ENCODE measurements at places on chromosomes 1 and 21.

- H3K27me3 ChIP-seq: no peaks in the 10 kb centered on the region
- no peaks in the 10 kb centered on the region for H3K4me1 ChIP-seq
- no peak overlapping the region for H3K27ac ChIP-seq
Observed at GRCh38 chr1:27166929-27167328, 12.0 kb upstream of the SLC9A1 start.

- no peak overlapping the region for H3K4me3 ChIP-seq
- no peaks in the 10 kb centered on the region for H3K36me3 ChIP-seq
- H3K4me1 ChIP-seq: no peaks in the 10 kb centered on the region
- no peak overlapping the region for H3K27ac ChIP-seq
- H3K27me3 ChIP-seq: no peaks in the 10 kb centered on the region
Observed at GRCh38 chr1:105684714-105685113, 1371.8 kb upstream of the PRMT6 start.

GRCh38 chr1:226373376-226373775 is 34.5 kb downstream of the PARP1 start:
- no peak overlapping the region for H3K4me3 ChIP-seq
- H3K27me3 ChIP-seq: no peaks in the 10 kb centered on the region
- no peaks in the 10 kb centered on the region for H3K36me3 ChIP-seq
- no peak for DNase-seq
- no peak overlapping the region for H3K27ac ChIP-seq

DNA sequence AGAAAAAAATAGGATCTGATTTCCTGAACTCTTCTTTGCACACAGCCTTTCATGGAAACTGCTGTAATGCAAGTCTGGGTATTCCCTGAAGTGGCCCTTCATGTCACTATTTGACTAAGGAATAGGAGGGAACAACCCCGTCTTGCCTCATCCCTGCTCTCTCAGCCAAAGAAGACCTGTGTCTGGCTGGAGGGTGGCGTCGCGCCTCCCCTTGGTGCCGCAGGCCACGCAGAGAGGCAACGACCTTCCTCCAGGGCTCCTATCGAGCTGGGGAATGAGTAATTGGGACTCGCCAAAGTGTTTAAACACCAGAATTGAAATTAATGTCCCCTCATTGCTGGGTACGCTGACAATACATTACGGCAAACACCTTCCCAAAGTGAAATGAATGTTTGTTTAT is 129.8 kb downstream of the PBX1 start:
- no peak overlapping the region for H3K27ac ChIP-seq
- no peaks in the 10 kb centered on the region for H3K36me3 ChIP-seq
- no peak for DNase-seq
- peaks cover 15% of the 10 kb centered on the region for H3K4me1 ChIP-seq

DNA sequence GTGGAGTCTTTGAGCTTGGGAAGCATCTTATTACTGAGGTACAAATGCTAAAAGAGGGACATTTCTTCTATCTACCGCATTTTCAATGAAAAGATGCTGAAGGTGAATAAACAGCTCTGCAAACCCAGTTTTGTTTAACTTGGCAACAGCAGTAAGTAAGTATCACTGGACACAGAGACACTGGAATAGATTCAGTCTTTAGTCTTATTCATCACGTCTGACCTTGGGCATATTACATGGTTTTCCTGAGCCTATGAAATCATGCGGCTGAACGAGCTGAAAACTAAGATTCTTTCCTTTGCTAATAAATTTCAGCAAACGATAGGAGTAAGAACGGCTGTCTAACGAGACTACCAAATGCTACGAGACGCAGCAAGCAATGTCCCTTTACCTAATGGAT is 207.4 kb downstream of the GABPA start:
- H3K27me3 ChIP-seq: no peaks in the 10 kb centered on the region
- H3K4me1 ChIP-seq: peaks cover 13% of the 10 kb centered on the region
- H3K27ac ChIP-seq: no peak overlapping the region
- no peaks in the 10 kb centered on the region for H3K36me3 ChIP-seq
- no peak for DNase-seq

DNA sequence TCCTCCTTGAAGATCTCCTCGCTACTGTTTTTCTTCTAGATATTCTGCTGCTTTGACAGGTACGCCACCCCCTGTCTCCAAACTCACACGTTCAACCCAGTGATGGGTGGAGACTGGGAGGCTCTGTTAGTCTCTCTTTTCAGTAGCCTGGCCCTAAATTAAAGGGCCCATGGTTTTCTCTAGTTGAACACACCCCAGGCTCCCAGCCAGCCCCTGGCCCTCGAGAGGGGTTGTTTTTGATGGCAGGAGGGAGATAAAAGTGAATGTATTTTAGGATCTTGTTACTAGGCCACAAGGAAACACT is 21.6 kb upstream of the CLDN14 start:
- H3K4me3 ChIP-seq: no peak overlapping the region
- no peaks in the 10 kb centered on the region for H3K27me3 ChIP-seq
- no peak overlapping the region for H3K27ac ChIP-seq
- no peak for DNase-seq
- peaks cover 24% of the 10 kb centered on the region for H3K4me1 ChIP-seq
- no peaks in the 10 kb centered on the region for H3K36me3 ChIP-seq

DNA sequence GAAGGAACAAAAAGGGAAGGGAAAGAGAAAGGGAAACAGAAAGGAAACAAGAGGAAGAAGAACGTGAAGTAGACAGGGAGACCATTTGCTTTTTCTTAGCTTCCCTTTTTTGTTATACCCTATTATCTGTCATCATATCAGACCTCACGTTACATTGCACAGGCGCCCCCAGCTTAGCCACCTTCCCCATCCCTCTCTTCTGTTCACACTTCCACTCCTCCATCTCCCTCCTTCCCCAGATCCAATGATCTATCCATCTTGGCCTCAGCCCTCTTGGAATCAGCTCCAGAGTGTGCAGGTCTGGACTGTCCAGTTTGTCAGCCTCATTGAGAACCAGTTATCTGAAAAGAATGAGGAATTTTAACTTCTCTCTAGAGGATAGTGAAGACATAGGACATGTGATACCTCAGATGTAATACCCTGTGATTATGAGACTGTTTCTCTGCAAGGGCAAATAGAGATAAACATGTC is 101.1 kb upstream of the ERRFI1 start:
- H3K4me1 ChIP-seq: peaks cover 4% of the 10 kb centered on the region
- DNase-seq: no peak
- H3K27ac ChIP-seq: peak overlapping the region; percentile 54

DNA sequence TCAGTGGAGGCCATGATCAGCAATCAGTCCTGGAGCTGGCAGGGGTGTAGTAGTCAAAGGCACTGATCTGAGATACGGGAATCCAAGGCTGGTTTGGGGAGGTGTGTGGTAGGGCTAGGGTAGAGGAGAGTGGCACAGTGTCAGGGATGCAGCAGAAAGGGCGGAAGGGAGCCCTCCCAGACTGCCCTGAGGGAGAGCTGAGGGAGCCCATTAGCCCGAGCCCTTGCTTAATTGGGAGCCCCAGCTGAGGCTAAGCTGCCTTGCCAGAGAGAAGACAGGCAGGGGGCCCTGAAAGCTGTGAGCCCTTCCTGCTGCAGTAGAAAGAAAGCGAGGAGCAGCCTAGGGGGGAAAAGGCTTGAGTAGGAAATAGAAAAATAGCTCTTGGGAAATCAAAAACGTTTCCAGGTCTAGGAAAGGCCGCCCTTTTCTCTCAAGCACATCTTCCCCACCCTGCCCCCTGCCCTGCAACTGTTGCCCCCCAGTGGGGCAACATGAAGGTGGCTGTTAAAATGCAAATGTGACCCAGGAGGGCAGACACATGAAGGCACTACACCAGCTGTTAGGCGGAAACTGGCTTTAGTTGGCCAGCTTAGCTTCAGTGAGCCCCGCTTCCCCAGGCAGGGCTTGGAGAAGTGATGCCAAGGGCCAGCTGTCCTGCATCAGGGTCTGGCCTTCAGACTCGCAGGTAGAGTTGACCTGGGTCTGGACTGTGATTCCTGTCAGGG is 106.2 kb downstream of the UCK2 start:
- no peaks in the 10 kb centered on the region for H3K4me1 ChIP-seq
- no peaks in the 10 kb centered on the region for H3K27me3 ChIP-seq
- H3K27ac ChIP-seq: no peak overlapping the region
- no peaks in the 10 kb centered on the region for H3K36me3 ChIP-seq

All from vagina (tissue), 2 donors.